ENCODE measurements at places on chromosomes 1 and 21.

DNA sequence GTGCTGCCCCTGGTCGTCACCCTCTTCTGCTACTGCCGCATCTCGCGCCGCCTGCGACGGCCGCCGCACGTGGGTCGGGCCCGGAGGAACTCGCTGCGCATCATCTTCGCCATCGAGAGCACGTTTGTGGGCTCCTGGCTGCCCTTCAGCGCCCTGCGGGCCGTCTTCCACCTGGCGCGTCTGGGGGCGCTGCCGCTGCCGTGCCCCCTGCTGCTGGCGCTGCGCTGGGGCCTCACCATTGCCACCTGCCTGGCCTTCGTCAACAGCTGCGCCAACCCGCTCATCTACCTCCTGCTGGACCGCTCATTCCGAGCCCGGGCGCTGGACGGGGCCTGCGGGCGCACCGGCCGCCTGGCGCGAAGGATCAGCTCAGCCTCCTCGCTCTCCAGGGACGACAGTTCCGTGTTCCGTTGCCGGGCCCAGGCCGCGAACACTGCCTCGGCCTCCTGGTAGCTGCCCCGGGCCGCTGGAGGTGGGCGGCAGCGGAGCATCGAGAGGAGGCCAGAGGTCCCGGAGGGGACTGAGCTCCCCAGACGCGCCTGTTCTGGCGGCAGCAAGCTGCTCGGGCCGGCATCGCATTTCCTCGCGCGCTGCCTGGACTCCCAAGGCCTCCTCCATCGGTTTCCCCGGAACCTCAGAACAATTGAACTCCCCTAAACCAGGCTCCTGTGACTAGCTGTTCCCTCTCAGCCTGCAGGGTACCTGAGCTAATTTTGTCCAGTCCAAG lies 1.1 kb downstream of the GPR25 start:
- no peak for DNase-seq

GRCh38 chr1:202329891-202330290 lies 11.8 kb downstream of the UBE2T start:
- DNase-seq: no peak

- peak; percentile 84 for DNase-seq
Observed at GRCh38 chr1:236523704-236524141, at the start of gene LGALS8. LGALS8 (plus strand) TSS chr1:236523982; CDS start chr1:236526071, 2,089 bp downstream.

DNA sequence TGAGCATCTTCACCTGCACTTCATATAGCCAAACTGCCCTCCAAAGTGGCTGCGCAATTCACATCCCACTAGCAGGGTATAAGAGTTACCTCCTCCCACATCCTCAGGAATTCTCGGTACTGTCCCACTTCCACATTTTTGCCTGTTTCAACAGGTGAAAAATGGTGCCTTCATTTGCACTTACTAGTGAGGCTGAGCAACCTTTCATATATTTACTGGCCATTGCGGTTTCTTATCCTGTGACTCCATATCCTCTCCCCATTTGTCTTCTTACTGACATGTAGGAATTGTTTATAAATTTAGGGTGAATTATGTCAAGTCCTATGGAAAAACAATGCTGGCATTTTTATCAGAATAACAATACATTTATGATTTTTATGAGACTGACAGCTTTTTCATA lies 61.9 kb downstream of the NIBAN1 start:
- no peak for DNase-seq

- no peak for DNase-seq
Observed at GRCh38 chr1:173507205-173507846, 30.2 kb downstream of the PRDX6 start.

GRCh38 chr1:54125386-54126070 lies 27.3 kb downstream of the CDCP2 start:
- no peak for DNase-seq

GRCh38 chr1:180928331-180929230 lies 15.9 kb downstream of the KIAA1614 start:
- no peak for DNase-seq

DNA sequence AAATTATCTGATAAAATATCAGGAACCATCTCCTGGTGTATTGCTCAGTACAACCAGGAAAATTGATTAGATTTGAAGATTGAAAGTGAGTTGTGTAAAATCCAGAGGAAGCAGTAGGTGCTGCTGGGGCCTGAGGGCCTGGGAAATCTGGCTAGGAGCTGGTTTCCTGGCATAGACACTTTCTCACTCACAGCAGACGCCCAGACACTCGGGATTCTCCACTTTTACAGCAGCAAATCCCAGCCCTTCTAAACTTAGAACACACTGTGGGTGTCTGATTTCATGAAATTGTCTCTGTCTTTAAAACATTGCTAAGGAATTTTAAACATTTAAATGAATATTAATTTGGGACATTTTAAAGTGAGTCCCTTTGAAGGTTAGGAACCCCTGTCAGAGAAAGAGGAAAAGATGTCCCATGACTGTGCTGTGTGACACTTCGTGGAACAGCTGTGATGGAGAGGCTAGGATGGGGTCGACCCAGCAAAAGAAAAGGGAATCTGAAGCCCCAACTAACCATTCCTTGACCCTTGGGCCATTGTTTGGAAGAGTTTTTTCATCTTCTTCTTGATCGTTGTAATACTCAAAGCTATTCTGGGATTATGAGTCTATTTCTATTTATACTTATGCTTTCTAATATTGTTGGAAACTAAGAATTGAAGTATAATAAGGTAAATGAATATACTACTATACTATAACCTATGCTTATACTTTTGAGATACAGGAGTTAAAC lies 49.0 kb upstream of the VAMP3 start:
- DNase-seq: no peak

DNA sequence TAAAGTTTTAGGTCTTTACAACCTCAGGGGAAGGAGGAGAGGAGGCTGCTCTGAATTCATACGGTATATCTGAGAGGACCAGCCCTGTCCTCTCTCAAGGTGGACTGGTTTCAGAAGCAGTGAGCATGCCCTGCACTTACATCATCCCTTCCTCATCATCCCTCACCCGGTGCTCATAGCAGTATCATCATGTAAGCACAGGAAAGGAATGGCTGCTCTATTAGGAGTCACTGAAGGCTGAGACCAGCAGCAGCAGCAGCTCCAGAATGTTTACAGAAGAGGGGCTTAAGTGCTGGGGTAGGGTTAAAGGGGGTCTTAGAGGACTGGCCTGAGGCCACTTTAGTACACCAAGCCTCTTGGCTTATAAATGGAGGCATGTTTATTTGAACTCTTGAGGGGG lies 185.9 kb downstream of the AK5 start:
- no peak for DNase-seq

GRCh38 chr1:175071276-175071943 lies 3.8 kb downstream of the TNN start:
- no peak for DNase-seq

GRCh38 chr1:63777286-63777685 lies 3.5 kb downstream of the ROR1 start:
- DNase-seq: no peak

GRCh38 chr1:59345221-59345620 lies 48.3 kb downstream of the FGGY start:
- DNase-seq: no peak

DNA sequence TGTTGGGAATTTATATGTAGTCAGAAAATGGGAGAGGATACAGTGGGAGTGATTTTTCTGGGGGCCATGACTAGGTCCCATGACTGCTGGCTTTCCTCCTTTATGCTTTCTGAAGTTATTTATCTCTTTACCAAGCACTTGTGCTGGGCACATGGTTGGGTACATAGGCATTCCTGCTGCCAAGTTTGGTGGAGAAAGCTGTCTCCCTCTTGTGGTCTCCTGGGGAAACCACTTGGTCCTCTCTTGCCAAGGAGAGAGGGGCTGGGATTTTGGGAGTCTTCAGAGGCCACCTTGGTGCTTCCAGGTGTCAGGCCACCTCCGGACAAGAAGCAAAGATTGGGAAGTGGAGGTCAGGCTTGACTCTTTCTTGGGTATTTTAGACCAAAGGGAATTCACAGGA lies 120.2 kb upstream of the KCNE2 start:
- DNase-seq: no peak

GRCh38 chr1:155850345-155850744 lies 6.7 kb downstream of the GON4L start:
- no peak for DNase-seq

GRCh38 chr1:235724730-235725129 lies 75.1 kb upstream of the GNG4 start:
- no peak for DNase-seq

GRCh38 chr1:184753608-184754475 lies 816 bp downstream of the EDEM3 start:
- DNase-seq: no peak

GRCh38 chr1:210728437-210729149 lies 399.9 kb downstream of the HHAT start:
- no peak for DNase-seq

GRCh38 chr1:32180186-32181060 lies 948 bp downstream of the TXLNA start:
- peak; percentile 53 for DNase-seq

- no peak for DNase-seq
Observed at GRCh38 chr1:88658419-88658818, 25.7 kb upstream of the PKN2 start.

GRCh38 chr1:104402178-104402577 lies 652.5 kb downstream of the AMY1C start:
- no peak for DNase-seq

DNA sequence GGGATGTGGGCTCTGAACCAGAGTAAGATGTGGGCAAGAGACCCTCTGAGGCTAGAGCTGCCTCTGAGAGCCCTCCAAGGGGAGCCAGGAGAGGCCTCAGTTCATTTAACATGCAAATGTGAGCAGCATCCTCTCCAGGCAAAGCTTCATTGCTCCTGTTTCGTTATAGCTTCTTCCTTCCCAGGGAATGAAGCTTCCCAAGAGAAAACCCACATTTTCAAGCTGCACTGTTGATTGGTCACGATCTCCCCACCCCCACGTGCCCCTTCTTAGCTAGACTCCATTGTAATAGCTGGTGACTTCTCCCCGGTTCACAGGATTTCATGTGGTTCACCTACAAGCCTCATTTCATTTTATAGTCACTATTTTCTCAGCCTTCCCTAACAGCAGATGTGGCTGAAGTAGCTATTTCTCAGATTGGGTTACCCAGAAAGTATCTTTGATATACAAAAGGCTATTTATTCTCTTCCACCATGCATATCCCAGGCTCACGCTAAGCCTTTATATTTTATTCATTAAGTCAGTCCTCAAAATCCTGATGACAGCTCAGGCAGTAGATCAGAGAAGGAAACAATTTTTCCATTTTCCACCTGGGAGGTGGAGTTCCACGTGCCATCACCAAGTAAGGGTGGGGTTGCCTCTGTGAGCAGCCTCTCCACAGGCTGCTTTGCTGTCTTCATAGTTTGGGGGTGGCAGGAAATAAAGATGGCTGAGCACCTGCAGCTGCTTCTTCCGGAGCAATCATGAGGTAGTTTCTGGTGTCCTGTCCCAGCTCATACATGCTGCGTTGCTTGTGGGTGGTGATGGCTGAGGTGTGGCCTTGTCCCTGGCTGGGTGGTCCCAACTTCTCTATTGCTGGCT lies 178.3 kb upstream of the RAB4A start:
- DNase-seq: no peak

GRCh38 chr1:236429715-236430274 lies 35.7 kb downstream of the EDARADD start:
- no peak for DNase-seq

GRCh38 chr1:16420424-16421118 lies 16.7 kb downstream of the SPATA21 start:
- DNase-seq: no peak

GRCh38 chr1:109627692-109628399 lies 8.2 kb downstream of the AMPD2 start:
- no peak for DNase-seq

GRCh38 chr1:55536545-55536865 lies 321.3 kb upstream of the USP24 start:
- no peak for DNase-seq

- no peak for DNase-seq
Observed at GRCh38 chr1:204114606-204115005, 37.2 kb downstream of the ETNK2 start.
